CD4-positive, alpha-beta T cell (primary cell): ENCODE measurements at places on chromosomes 6 and 20.

DNA sequence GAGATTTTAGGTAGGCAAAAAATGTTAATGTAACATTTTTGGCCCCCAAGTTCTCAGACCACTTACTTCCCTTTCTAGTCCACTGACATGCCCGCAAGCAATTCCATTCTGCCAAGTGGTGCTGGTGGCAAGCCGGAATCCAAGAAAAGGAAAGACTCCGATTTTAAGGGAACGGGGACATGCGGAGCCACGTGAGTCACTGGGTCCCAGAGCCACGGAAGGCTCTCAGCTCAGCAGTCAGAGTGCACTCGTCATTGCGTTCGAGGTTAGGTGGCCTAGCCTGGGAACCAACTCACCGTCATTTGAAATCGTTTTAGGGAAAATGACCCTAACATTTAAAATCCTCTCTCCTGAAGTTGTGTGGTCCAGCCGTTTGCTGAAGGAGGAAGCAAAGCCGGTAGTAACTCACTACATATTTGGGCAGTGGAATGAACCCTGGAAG is 711 bp upstream of the SIRT5 start:
- peak; percentile 46 for DNase-seq

DNA sequence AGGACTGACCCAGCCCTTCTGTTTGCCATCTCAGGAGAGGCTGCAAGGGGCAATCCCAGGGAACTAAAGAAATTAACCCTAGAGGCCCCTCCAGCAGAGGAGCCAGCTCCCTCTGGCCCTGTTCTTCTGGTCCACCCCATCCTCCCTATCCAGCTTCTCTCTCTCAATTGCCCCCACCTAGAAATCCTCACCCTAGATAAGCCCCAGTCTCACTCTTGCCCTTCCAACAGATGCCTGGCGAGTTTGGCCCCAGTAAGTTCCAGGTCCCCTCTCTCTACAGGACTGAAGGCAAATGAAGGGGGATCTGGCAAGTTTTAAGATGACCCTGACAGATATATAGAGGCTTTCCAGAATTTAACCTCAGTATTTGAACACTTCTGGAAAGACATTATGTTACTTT is 134.0 kb downstream of the THBS2 start:
- no peak for DNase-seq

DNA sequence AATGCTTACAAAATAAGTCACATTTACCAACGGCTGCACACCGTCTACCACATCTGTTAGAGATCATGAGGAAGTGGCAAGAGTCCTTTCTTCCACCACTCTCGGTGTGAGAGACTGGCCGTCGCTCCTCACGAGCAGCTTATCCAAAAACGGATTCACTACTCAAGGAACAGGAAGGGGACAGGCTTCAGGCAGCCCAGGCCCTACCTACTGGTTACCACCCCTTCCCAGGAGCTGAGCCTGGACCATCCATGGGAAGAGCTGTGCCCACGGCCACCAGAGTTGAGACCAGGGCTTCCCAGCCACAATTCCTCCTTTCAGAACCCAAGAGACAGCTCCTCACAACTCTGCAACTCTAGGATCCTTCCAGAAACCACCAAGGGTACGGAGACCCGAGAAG is 37.0 kb downstream of the FOXF2 start:
- no peak for DNase-seq

- DNase-seq, result no peak
Observed at GRCh38 chr6:8279041-8279805, 156.1 kb downstream of the SLC35B3 start.

- DNase-seq, result no peak
Observed at GRCh38 chr6:107129370-107129925, 14.1 kb upstream of the BEND3 start.

DNA sequence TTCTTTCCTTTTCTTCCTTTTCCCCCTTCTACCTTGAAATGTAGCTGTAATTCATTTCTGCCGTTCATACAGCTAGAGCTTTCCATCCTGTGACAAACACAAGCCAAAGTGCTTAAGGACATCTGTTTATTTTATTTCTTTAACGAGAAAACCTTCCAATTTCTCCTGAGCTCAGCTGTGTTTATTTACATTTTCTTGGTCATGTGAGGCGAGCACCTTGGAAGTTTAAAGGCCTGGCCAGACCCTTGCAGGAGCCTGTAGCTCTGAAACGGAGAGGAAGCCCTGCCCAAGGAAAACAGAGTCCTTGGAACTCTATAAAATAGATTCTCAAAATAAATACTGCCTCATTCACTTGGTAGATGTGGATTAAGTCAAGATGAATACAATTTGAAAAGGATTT is 223.1 kb downstream of the EYA2 start:
- DNase-seq, result no peak

GRCh38 chr20:37226889-37227288 is 34.7 kb downstream of the GHRH start:
- DNase-seq, result no peak

DNA sequence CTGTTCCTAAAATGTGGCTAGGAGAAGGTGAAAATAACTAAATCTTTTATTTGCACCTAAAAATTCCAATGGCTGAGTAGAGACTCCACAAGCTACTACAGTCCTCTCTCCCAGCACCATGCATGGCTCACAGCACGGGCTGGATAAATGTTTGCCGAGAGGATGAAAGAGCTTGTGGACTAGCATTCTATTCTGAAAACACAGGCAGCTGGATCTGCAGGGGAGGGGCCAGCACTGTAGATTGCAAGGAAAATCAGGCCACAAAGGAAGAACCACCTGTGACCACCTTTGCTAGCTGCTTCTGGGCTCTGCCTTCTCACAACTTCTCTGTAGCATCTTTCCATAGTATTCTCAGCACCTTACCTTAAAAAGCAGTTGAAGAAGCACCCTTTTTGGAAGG is 46.6 kb downstream of the CLIC5 start:
- no peak for DNase-seq

DNA sequence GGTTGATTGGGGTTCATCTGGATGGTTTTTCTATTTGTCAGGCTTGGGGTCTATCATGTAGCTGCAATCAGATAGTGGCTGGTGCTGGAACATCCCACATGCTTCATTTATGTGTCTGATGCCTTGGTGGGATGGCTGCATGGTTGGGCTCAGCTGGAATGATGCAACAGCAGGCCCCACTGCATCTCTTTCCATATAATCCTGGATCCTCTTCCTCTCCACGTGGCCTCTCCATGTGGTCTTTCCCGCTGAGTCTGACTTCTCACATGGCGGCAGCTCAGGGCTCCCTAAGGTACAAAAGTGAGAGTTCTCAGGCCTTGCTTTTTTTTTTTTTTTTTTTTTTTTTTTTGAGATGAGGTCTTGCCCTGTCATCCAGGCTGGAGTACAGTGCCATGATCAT is 65.0 kb upstream of the SUPT3H start:
- DNase-seq, result no peak

DNA sequence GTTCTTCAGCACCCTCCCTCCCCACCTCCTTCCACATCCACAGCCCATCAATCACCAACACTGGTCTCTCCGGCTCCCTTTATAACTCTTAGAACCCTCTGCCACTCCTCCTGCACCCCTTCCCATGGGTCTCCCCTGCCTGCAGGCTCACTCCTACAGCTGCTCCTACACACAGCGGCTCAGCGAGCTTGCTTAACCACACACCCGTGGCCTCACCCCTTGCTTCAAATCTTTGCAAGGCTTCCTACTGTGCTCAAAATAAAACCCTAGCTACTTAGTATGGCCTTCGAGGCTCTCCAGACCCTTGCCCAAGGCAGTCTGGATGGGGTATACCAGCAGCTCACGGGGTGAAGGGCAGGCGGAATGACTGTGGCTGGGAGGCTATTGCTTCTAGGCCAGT is 63.7 kb downstream of the JPH2 start:
- DNase-seq, result no peak

DNA sequence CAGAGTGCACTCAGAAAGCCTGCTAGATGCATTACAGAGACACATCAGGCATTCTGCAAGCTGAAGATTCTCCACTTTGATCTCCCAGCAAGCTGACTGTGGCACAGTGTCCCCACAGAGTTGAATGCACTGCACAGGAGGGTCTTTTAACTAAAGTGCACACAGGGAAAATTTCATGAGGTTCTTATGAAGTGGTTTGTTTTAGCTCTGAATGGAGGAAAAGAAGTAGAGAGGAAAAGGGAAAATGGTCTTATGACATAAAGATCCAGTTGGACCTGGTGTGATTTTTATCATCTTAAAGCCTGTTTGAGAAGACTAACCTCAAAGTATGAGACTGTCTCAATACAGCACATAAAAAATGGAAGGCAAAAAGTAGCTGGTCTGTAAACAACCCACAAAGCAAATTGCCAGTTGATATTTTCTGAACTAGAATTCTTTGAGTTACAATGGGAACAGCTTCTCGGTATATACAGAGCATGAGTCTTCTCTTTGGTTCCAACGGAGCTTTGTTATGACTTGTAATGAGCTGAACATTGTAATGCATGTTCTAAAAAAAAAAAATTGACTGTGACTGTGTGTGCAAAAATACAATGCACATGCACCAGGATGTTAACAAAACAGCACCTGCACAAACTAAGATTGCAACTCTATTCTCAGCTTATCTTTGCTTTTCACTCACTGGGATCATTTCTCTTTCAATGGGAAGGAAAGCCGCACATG is 383.0 kb upstream of the ID4 start:
- no peak for DNase-seq

- no peak for DNase-seq
Observed at GRCh38 chr6:35634316-35634715, 54.4 kb downstream of the FKBP5 start.

DNA sequence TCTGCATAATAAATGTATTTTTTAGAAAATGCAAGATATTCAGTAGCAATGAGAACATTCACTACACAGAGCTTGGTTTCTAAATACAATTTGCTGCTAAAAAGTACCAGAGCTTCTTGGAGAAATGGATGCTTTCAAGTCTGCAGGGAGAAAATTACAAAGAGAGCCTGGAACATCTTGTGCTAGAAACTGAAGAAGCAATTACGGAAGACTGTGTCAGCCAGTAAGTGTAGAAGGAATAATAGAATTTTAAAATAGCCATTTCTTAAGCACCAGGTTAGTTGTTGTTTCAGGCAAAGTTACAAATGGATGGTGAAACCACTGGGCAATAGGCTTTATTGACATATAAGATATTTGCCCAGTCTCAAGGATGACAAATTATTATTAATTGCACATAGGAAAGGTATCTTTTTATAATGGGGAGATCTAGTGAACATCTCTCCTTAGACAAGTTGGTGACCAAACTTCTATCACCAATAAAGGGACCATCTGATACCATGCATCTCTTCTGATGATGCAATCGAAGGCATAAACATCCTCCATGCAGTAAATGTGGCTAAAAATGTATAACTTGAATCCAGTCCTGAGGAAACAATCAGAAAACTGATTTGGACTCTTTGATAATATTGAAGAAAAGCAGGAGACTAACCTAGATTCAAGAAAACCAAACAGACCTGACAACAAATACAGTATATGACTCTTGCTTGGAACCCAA is 81.7 kb downstream of the ARHGAP18 start:
- DNase-seq, result no peak

- no peak for DNase-seq
Observed at GRCh38 chr6:125682939-125683338, 66.5 kb upstream of the HEY2 start.

DNA sequence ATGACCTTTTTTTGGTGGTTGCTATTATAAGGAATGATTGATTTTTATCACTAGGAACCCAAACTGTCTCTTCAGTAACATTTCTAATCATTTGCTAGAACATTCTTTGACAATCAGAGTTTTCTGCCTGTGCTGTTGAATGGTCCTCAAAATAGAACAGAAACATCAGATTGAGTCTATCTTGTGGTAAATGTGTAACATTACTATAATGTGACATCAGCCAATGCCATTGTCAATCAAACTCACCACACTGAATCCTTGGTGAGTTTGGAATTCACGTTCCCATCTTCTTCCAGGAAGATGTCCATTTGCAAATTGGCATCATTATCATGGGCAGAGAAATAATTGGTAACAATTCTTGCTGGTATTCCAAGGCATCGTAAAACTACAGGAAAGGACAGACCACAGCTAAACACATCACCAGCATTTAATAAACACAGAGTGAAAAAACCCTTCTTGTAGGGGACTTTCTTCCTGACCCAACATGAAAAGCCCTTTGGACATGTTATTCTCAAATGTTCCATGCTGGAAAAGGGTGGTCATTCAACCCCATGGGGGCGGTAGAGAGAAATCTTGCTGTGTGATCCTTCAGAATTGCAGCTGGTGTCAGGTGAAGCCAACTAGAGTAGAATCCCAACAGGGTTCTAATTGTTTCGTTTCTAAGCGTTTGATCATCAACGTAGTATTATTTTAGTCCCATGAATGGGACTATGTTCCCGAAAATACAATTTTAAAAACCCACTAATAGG is 98.5 kb downstream of the F13A1 start:
- DNase-seq, result no peak

- no peak for DNase-seq
Observed at GRCh38 chr6:133300896-133301295, 59.7 kb downstream of the EYA4 start.

GRCh38 chr20:62461157-62461556 is 14.6 kb downstream of the GATA5 start:
- DNase-seq, result no peak

- DNase-seq, result no peak
Observed at GRCh38 chr6:143130928-143131327, 70.2 kb downstream of the AIG1 start.

GRCh38 chr20:20364593-20365479 is 3.1 kb upstream of the INSM1 start:
- no peak for DNase-seq
